ENCODE measurements at places on chromosomes 5 and 9.

- DNase-seq: no peak
These were observed 1.8 kb downstream of the TMOD1 start for GRCh38 chr9:97502984-97503861.

DNA sequence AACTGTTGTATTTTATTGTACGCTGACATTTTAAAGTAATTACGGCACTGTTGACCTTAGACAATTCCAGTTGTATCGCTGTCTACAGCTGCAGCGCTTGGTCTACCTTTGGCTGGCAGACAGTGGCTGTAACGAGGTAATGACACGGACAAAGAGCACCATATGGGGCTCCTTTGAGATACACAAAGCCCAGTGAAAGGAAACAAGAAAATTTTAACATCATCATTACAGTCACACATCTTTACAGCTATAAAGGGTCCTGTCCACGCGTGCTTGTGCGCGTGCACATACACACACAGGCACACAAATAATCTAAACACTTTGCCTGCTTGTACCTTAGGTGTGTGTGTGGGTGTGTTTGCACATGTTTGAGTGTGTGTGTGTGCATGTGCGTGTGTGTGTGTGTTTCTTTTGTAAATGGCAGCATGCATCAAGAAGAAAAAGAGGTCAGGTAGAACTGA is 946.0 kb downstream of the NR2F1-AS1 start:
- no peak for DNase-seq

DNA sequence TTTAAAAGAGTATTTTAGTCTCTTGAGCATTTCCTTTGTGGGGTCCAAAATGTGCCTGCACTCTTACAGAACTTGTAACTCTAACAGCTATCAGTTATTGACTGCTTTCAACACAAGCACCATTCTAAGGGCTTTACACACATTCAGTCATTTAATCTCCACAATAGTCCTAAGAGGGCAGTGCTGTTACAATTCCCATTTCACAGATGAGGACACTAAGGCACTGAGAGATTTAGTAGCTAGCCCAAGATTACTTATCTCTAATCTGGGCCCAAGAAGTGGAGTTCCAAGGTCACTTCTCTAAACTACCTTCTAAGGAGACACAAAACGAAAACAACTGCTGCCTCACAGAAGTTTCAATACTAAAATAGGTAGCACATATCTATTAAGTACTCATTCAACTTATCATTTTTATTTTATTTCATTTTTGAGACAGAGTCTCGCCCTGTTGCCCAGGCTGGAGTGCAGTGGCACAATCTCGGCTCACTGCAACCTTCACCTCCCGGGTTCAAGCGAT is 275.2 kb downstream of the CWC27 start:
- no peak for DNase-seq

DNA sequence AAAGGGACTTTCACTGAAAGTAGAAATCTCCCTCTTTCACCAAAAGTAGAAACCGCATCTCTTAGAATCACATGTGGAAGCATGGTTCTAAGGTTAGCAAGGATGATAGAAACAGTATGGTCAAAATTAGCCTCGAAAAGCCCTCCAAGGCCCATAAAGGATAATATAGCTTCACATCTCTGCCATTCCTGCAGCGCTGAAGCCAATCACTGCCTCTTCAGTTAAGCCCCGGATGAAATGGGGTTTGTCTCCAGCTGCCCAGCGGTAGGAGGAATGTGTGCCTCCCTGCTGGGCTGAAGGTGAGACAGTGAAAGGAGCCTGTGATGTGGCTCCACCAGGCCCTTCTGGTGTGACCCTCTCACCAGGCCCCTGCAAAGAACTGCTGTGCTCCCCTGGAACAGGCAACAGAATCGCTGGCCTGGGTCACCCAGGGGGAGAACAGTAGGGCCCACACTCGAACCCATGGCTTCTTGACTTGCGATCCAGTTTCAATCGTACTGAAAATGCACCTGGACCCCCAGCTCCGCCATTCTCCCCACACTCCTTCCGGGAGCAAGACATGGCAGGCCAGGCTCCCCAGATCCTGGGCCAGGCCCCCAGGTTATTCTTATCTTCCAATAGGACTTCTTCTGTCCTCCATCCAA is 47.2 kb downstream of the CAMK2A start:
- DNase-seq: no peak

DNA sequence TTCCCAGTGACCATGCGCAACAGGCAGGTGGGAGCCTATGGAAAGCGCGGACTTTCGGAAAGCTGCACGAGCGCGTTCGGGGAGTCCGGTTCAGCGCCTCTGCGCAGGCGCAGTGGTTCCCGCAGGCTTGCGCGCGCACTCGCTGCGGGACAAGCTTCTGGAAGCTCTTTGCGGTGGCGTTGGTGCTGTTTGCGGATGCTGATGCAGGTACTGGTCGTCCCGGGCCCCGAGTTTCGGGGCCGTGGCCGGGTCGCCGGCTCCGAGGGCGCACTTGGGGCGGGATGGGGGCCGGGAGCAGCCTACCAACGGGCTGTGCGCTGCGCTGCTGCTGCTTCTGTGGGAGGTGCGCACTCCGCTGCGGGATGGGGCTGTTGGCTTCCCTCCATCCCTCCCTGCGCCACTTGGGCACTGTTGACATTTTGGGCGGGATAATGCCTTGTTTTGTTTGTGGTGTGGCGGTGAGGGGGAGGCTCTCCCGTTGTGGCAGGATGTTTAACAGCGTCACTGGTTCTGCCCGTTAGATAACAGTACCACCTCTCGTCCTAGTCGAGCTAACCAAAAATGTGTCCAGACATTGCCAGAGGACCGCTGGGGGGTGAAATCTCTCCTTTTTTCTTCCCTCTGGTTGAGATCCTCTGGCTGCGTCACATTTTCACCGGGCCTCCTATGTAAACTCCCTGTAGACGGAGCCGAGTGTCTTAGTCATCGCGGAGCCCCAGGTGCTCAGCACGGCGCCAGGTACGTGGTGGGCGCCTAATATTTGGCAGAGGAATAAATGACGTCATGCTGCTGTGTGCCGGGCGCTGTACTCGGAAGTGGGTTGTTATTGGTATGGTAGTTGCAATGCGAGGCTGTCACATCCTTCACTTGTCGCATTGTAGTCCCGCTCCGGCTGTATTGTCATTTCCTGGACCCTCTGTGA is at the start of gene ZNF483:
ZNF483 (plus strand) TSS at position 124 of the 922 bp plus-strand sequence. CDS start 2,217 bp downstream, outside the sequence.
- no peak for DNase-seq

- peak; percentile 72 for DNase-seq
These were observed 2.7 kb downstream of the NXNL2 start for GRCh38 chr9:88537761-88538091.

DNA sequence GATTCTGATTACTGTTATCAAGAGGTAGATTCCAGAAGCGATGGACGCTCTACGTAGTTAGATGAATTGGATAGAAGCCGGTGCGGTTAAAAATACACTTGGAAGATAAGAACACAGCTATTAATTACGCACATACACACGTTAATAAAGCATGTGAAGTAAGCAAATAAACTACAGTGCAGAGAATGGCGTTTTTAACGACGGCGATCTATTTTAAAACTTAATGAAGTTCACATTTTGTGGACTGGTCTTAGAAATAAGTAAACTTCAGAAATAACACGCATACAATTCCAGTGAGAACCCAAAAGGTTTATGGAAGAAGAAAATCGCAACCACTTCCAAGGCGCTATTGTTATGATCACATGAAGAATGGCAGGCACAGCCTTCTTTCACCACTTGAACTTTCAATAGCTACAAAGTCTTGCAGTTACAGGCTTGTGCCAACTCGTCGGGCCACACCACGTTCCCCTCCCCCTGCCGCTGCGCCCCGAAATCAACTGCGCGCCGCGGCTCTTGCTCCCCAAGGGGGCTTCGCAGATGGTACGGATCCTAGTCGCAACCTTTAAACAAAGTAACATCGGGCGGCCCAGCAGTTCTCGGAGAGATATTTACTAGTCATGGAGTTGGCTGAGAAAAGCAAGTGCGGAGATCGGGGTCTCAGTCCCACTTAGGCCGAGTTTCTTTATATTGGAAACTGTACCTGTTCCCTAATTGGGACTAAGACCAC is 866 bp upstream of the SEMA6A start:
- peak; percentile 52 for DNase-seq

- no peak for DNase-seq
These were observed 14.5 kb downstream of the GRAMD2B start for GRCh38 chr5:126437721-126438120.

DNA sequence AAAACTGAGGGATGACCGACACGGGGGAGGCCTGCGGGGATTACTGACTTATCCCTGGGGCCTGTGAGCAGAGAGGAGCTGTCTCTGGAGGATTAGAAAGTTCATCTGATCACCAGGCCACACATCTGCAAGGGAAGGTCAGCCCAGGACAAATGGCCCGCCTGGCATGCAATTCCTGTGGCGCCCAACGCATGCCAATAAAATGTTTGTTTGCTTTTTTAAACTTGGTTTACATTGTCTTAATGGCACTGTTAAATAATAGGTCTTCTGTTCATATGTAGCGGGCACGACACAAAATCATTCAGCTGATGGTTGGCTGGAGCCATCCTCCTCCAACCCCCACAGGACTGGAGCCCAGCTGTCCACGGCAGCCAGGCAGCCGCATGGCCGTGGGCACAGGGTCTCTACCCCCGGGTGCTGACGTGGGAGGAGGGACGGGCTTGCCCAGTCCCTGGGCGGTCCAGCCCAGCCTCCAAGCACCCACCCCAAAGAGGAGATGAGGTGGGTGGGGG is 41.0 kb upstream of the SLC12A7 start:
- no peak for DNase-seq

DNA sequence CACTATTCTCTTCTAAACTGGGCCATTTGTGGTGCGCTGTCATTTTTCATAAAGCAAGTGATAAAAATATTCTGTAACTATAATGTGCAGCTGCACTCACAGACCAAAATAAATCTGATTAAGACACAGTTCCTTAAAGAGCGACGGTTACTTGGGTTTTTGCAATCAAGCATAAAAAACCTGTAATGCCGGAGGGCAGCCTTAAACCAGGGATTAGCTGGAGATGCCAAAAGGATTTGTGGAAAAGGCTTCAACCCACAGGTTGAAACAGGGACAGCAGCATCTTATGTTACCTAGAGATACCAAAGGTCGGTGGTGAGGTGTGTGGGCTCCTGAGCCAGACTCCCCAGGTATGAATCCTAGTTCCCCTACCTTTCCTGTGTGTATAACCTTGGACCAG is 49.3 kb downstream of the CTNND2 start:
- DNase-seq: no peak

DNA sequence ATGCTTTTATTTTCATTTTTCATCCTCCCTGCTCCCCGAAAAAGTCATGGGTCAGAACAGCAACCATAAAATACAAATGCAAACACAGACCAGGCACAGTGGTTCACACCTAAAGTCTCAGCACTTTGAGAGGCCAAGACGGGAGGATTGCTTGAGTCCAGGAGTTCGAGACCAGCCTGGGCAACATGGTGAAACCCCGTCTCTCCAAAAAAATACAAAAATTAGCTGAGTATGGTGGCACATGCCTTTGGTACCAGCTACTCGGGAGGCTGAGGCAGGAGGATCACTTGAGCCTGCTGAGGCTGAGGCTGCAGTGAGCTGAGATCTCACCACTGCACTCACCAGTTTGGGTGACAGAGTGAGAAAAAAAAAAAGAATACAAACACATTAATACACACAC is 60.3 kb downstream of the ARHGEF37 start:
- no peak for DNase-seq

DNA sequence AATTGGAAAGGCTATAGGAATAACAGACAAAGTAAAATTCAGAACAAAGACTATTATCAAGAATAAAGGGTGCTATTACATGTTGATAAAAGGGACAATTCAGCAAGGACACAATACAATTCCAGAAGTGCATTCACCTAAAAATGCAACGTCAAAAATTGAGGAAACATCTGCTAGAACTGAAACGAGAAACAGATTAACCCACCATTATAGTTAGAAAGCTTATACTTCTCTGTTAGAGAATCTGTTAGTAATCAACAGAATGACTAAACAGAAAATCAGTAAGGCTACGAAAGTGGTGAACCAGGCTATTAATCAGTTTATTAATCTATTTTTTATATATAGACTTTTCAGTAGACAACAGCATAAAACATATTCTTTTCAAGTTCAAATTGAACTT is 14.8 kb downstream of the FCN1 start:
- no peak for DNase-seq

- DNase-seq: no peak
These were observed 32.2 kb upstream of the ANGPTL2 start for GRCh38 chr9:127154390-127155191.

DNA sequence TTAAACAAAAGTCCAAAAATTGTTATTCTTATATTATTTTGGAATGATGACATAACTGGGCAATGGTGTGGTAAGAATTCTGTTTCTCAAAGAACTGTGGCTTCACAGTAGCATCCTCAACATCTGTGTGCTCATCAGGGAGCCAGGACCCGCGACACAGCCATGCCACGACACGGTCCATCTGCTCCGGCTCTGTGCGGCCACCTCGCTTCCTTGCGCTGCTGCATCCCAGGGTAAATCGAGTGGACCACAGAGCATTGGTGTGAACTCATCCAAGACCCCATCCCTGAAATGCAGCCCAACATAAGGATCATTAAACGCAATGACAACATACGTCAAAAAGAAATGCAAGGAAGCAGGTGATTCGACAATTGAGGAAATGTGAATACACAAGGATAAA is 15.3 kb downstream of the WHRN start:
- DNase-seq: no peak

DNA sequence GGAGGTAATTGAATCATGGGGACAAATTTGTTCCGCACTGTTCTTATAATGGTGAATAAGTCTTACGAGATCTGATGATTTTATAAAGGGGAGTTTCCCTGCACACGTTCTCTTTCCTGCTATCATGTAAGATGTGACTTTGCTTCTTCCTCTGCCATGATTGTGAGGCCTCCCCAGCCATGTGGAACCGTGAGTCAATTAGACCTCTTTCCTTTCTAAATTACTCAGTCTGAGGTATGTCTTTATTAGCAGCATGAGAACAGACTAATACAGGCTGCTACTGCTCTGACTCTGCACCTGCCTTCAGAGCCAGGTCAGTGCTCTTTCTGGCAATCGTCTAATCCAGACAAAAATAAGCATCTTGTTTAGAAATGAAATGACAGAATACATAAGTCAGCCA is 479.2 kb upstream of the TUSC1 start:
- DNase-seq: no peak

DNA sequence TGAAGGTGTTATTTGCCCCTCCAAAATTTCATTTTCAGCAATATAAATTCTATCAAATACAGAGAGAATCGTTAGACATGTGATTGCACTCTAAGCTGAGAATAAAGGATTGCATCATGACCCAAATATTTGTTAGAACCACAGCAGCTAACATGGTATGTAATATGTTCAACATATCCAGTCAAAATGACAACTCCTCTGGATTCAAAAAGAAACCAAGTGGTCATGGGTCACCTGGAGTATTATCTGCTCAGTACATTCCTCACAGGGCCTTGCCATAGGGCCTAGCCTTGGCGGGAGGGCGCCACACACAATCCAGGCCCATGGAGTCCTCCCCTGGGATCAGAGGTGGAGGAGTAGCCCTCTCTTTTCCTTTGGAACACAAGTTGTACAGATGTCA is 179.2 kb downstream of the HSD17B3 start:
- no peak for DNase-seq

DNA sequence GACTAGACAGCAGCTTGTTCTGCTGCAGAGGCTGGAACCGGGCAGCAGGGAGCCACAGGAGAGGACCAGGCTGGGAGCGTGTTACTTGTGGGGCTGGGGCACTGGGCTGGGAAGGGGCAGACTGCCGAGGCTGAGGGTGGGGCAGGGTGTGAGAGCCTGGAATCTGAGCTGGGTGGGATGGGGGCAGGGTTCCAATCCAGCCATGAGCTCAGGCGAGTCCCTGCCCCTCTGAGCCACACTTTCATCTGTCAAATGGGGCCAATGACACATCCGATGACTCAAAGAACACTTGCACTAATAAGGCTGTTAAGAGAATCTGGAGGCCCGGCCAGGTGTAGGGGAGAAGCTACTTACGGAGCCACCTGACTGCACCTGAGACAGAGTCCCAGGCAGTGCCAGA is 18.7 kb upstream of the WDR38 start:
- DNase-seq: no peak

- peak; percentile 75 for DNase-seq
These were observed 21.1 kb downstream of the VCP start for GRCh38 chr9:35051069-35051967.

Data from Kasumi-1 (cell line).